ENCODE measurements at places on chromosomes 2 and 18. TPM values are rescaled to one million over a fixed set of nuclear protein-coding genes. Genes with fewer than 3 reads are reported as not detected.
A peak's percentile ranks its signal among the peaks of the same experiment; 100 is the strongest.

Gene DTNB
- 5.8 TPM for total RNA-seq

Gene SPAG16
- 27.1 TPM for total RNA-seq

Gene MYO7B
- 1.4 TPM for total RNA-seq

Gene GPR35
- 2.5 TPM for total RNA-seq

- H3K36me3 ChIP-seq, result no peaks in the 10 kb centered on the region
- no peak overlapping the region for H3K4me3 ChIP-seq
- no peak for DNase-seq
- H3K4me1 ChIP-seq, result peaks cover 58% of the 10 kb centered on the region
- H3K27me3 ChIP-seq, result peaks cover 99% of the 10 kb centered on the region
Measured at GRCh38 chr2:118844261-118845004, 3.0 kb downstream of the EN1 start.

GRCh38 chr2:29808321-29808720 lies 113.1 kb downstream of the ALK start:
- no peaks in the 10 kb centered on the region for H3K36me3 ChIP-seq
- DNase-seq, result no peak
- H3K4me3 ChIP-seq, result no peak overlapping the region
- no peaks in the 10 kb centered on the region for H3K4me1 ChIP-seq

GRCh38 chr18:7876354-7877104 lies 309.4 kb downstream of the PTPRM start:
- no peak overlapping the region for H3K27ac ChIP-seq
- H3K27me3 ChIP-seq, result no peaks in the 10 kb centered on the region
- no peaks in the 10 kb centered on the region for H3K4me1 ChIP-seq

DNA sequence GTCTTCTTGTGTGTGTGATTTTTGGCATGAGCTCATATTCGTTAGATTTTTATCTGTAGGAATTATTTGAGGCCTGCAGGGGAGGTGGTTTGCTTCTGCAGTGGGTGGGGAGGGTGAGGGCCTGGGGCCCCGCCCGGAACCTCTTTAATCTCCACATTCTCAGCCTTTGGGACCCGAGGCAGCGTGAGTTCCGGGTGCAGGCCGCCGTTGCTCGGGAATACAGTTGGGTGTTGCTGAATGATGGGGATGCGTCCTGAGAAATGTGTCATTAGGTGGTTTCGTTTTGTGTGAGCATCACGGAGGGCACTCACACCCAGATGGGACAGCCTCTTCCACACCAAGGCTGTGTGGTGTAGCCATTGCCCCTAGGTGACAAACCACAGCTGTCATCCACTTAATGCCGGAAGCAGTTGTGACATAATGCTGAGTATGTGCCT lies 13.7 kb upstream of the GAL3ST2 start:
- no peak overlapping the region for H3K4me3 ChIP-seq
- DNase-seq, result peak; percentile 41
- peaks cover 33% of the 10 kb centered on the region for H3K36me3 ChIP-seq
- no peak overlapping the region for H3K27ac ChIP-seq

DNA sequence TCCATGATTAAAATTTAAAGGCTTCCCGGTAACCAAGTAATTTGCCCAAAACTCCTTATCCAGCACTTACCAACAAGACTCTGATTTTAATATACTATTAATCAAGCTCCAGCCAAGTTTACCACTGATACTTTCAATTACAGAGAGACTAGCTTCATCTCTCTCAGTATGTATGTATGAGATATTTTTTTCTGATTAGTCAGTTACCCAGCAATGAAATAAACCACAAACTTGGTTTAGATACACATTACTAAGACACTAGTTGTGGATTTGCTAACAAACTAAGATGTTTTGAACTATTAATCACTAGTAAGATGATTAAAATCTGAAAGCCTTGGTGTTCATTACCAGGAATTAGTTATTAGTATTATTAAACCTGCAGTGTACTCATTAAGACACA lies 1272.2 kb upstream of the ACVR2A start:
- H3K27ac ChIP-seq, result no peak overlapping the region
- no peak overlapping the region for H3K4me3 ChIP-seq
- no peaks in the 10 kb centered on the region for H3K36me3 ChIP-seq

GRCh38 chr2:124585277-124585676 lies 560.2 kb downstream of the CNTNAP5 start:
- H3K27ac ChIP-seq, result no peak overlapping the region
- no peaks in the 10 kb centered on the region for H3K27me3 ChIP-seq
- no peak overlapping the region for H3K4me3 ChIP-seq
- no peaks in the 10 kb centered on the region for H3K4me1 ChIP-seq

GRCh38 chr2:169683054-169683424 lies 11.2 kb downstream of the CFAP210 start:
- H3K27ac ChIP-seq, result no peak overlapping the region
- no peak overlapping the region for H3K4me3 ChIP-seq
- no peaks in the 10 kb centered on the region for H3K36me3 ChIP-seq
- DNase-seq, result no peak
- H3K4me1 ChIP-seq, result no peaks in the 10 kb centered on the region

DNA sequence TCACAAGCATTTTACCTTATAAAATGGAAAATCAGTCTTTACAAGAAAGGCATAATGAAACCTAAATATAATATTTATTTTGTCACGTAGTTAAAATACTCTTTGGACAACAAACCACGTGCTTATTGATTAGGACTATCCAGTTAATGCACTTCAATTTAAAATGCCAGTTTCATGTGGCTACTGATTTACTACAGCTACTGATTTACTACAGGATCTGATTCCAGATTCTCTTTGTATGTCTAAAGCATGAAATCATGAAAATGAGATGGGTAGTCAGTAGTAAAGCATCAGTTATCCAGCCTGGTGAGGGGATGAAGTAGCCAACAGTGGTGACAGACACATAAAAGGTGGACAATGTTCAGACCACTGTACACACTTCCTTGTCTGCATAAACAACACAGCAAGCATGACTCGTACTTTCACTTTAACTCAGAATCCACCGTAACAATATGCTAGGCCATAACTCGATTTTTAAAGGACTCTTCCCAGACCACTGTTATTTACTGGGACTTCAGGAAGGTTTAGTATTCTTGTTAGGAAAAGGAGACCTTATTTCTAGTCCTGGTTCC lies 24.9 kb downstream of the ACAA2 start:
- H3K27me3 ChIP-seq, result no peaks in the 10 kb centered on the region
- H3K4me3 ChIP-seq, result no peak overlapping the region
- DNase-seq, result no peak
- H3K27ac ChIP-seq, result peak overlapping the region; percentile 24
- H3K36me3 ChIP-seq, result peaks cover 16% of the 10 kb centered on the region

- H3K27me3 ChIP-seq, result no peaks in the 10 kb centered on the region
- no peak for DNase-seq
- H3K27ac ChIP-seq, result no peak overlapping the region
- no peaks in the 10 kb centered on the region for H3K36me3 ChIP-seq
Measured at GRCh38 chr2:99472600-99472960, 17.2 kb downstream of the REV1 start.

DNA sequence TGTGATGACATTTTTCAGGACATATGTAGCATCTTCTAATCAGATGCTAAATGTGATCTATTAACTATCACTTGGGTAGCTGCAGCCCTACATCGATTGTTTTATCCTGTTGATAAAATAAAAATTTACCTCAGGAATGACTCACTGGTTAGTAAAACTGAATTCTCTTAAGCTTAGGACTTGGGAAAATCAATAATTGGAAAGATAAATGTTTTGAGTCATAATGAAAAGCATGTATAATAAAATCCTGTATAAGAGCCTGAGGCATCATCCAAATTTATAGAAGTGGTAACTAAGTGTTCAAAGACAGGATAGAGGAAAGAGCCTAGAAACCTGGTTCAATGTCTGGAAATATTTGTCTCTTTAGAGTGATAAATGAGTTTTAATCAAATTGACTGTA lies 168.1 kb upstream of the VWC2L start:
- no peak for DNase-seq
- no peaks in the 10 kb centered on the region for H3K27me3 ChIP-seq
- no peak overlapping the region for H3K4me3 ChIP-seq
- no peak overlapping the region for H3K27ac ChIP-seq
- H3K36me3 ChIP-seq, result no peaks in the 10 kb centered on the region
- H3K4me1 ChIP-seq, result peaks cover 5% of the 10 kb centered on the region

GRCh38 chr2:19900931-19901441 lies 797 bp downstream of the TTC32 start:
- peaks cover 41% of the 10 kb centered on the region for H3K4me1 ChIP-seq
- H3K27me3 ChIP-seq, result no peaks in the 10 kb centered on the region
- DNase-seq, result no peak
- peak overlapping the region; percentile 92 for H3K27ac ChIP-seq
- no peaks in the 10 kb centered on the region for H3K36me3 ChIP-seq
